ENCODE measurements at places on chromosomes 12 and 14.

GRCh38 chr12:91021076-91021475, 16.3 kb upstream of the EPYC start:
- no peak for DNase-seq

- no peak for DNase-seq
These were observed 183.0 kb upstream of the FOXN3 start for GRCh38 chr14:89600029-89600428.

- DNase-seq: peak; percentile 4
These were observed 115.5 kb downstream of the SLC2A13 start for GRCh38 chr12:39990122-39991101.

GRCh38 chr12:65948320-65949008, 124.2 kb downstream of the HMGA2 start:
- DNase-seq: peak; percentile 67

DNA sequence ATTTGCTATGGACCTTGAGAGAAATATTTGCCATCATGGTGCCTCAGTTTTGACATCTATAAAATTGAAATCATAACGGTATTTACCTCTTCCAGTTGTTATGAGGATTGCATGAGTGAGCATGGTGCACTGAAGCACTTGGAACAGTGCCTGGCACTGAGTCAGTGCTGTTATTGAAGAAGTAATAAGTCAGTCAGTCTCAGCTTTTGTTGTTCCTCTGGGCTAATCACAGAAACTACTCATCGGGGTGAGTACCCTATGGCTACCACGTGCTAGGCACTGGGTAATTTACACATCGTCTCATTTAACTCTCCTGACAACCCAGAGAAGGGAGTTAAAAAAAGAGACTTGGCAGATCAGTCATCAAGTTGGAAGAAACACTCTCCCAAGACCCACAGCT, 159.5 kb upstream of the NRXN3 start:
- DNase-seq: no peak

DNA sequence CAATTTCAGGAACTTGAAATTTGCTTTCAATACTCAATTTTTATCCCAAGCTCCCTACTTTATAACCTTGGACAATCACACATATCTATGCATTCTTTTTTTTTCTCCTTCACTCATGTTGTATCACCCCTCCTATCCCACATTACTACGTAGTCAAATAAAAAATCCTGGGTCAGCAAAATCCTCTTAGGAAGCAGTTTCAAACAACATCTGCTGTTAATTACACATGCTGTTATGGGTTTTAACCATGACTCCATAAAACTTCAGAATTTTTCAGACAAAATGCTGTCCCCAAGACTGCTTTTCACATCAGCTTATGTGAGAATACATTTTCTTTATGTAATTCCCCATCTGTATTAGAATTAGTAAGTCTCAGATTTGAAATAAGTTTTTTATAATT, 61.7 kb downstream of the LRFN5 start:
- no peak for DNase-seq

- no peak for DNase-seq
These were observed 220.5 kb downstream of the SEC23A start for GRCh38 chr14:38882533-38882932.

GRCh38 chr12:116459916-116460663, 99.1 kb upstream of the MAP1LC3B2 start:
- no peak for DNase-seq

DNA sequence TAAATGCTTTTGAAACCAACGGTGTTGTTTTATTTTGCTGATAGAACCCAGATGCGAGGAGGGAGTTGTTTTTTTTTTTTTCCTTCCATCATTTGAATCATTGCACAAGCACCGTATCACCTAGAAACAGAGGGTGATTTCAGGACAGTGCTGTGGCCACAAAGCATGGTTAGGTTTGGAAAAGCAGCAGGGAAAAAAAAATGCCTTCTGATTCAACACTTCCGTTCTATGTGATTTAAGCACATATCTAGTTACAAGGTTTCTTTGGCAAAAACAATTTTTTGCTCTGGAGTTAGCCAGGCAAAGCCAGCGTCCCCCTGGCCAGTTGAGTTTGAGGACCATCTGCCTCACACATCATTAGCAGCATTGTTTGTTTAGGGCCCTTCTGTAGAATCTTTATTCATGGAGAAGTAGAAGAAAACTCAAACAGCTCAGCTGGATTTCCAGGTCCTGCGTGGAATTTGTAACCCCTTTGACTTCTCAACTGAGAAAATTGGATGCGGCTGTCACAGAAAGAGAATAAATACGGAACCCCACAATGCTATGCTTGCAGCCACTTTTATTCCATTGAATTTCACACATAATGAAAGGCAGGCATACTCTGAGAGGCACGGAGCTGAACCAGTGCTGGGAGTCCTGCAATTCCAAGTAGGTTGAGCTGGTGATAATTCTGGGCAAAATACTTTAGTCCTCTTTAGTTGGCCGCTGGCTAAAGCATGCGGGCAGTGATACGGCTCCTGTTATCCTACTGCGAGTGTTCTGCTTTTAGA, 17.0 kb upstream of the WNT5B start:
- DNase-seq: peak; percentile 69

DNA sequence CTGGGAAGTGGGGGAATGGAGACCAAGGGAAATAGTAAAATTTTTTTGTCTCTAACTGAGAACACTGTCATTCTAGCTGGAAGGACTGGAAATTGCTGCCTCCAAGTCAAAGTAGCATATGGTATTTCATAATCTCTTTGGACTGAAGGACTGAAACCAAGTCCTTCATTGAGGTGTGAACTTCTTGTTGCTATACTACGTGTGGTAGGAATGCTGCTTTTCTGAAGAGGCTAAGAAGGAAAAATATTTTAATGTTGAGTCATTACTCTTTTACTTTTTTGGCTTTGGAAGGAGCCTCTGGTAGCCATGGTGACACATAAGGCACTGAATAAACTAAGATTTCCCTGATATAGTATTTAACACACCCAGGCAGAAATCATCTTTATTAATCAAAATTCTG, 465.4 kb downstream of the NPAS3 start:
- DNase-seq: peak; percentile 3

DNA sequence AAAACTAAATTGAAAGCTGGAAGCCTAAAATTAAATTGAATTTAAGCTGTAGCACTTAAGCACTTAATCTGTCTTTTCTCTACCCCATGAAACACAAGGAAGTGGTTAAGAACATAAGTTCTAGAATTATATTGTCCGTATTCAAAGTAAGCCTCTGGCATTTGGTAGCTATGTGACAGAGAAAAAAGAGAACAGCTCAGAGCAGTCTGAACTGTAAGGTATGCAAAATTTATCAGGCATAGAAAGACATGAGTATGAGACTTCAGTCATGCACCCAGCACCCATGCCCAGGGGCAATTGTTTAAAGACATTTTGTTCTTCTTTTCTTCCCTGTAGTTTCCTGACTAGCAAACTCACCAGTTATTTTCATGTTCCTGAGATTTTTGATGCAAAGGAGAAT, 116.7 kb downstream of the KCNMB4 start:
- DNase-seq: no peak

- DNase-seq: no peak
These were observed 5.6 kb upstream of the LIN7A start for GRCh38 chr12:80943338-80943737.

GRCh38 chr14:100304825-100305323, 1.4 kb downstream of the SLC25A29 start:
- no peak for DNase-seq

DNA sequence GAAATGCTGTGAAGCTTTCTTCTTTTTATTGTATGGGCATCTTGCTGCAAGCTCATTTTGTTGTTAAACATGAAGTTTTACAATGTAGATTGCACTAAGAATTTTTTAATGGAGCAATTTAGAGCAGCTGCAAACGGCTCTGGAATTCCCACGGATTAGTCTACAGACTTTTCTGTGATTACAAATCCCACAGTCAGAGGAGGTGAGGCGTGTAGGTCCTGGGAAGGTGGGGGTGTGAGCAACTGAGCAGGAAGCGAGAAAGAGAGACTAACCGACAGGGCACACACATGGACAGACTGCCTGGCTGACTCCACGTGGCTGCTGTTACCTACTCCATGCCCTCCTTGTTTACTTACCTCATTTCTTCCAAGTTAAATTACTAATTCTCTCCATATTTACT, 348.5 kb downstream of the NPAS3 start:
- no peak for DNase-seq

GRCh38 chr12:20212658-20213555, 155.4 kb upstream of the PDE3A start:
- DNase-seq: peak; percentile 97

DNA sequence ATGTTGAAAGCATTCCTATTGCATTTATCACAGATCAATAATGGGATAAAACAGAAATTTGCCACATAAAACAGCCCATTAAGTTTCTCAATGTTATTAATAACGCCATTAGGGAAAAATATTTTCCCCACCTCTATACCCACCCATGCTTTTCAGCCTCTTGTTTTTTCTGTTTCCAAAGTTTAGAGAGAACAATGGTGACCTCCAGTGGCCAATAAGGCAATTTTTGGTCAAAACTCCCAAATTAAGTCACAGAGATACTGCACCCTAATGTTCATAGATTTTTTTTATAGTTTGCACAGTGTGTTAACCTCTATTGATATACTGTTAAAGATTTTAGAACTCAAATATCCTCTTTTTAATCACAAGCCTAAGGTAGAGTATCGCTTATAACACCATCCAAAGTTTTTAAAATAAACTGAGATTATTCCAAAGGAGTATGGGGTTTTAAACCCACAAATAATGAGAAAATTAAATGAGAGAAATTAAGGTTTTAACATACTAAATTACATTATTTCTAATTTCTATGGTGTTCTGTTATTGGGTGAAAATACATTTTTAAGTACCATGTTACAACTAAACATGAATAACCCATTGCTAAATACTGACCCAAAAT, 184.7 kb upstream of the DCN start:
- DNase-seq: no peak

DNA sequence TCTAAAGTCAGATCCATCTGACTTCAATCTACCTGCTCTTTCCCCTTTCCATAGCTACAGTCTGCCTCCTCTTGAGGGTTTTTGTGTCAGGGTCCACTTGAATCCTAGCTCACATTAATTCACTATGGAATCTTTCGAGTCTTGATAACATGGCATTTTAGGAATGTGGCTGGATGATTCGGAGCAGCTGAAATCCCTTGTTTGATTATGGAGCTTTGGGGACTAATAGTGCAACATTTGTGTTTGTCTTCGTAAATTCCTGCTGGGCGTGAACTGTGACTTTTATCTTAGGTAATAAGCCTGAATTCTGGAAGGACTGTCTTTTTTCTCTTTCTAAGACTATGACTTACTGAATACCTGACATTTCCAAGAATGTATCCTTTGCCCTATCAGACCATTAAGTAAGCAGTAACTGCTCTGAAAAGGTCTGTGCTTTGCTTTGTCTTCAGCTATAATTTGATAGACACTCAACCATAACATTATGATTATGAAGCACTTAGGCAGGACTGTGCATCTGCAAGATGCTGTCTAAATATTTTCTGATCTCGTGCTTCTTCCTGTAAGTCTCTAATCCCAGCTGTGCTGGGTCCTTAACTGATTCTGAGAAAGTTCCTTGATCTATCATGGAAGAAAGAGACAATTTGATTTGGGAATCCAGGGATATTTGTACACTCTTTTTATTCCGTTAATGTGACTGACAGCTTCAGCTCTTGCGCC, 19.0 kb upstream of the PELI2 start:
- no peak for DNase-seq

GRCh38 chr14:59358784-59359183, 106.4 kb downstream of the GPR135 start:
- no peak for DNase-seq

DNA sequence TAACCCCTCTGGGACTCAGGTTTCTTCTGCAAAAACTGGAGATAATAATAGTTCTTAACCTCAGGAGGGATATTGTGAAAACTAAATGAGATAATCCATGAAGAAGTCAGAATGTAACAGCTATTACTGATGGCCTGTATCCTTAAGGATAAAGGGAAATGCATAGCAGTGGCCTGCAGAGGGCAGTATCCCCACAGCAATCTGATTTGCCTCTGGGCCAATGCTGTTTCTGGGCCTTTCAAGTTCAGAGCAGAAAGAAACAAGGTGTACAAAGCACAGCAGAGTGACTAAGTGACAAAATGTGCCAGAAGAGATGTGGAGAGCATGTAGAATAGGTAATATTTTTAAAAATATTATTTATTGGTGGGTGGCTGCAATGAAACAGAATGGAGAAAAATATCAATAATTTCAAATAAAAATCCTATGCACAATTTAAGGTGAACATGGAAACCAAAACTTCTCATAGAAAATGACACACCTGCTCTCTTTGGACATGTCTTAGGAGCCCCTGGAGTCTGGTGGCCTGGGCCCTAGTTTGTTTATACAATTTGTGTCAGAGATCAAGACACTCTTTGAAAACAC, 90.3 kb downstream of the C12orf75 start:
- DNase-seq: peak; percentile 53

DNA sequence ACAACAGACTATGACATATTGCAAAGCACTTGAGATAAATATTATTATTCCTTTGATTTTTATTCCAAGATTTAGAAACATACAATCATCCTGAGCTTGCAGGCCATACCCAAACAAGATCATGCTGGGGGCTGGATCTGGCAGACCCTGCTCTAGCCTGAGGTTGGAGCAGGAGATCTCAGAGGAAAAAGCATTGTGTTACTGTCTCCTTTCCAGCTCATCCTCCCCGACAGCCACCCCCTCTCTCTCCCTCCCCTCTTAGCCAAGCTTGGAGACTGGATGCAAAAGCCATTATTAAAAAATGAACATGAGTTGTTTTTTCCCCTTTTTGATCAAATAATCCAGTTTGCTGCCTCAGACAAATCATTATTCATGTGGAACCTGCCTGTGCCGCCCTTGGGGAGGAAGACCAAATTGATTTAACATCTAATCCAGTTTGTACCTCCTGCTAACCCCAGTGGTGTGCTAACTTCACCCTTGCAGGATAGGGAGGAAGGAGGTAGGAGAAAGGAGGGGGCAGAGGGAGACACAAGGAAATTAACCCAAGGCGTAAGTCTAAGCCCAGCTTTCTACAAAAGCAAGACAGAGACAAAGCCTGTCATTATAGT, 565.8 kb upstream of the TBX3 start:
- no peak for DNase-seq

GRCh38 chr12:27504507-27504906, 19.5 kb upstream of the PPFIBP1 start:
- DNase-seq: no peak

- DNase-seq: no peak
These were observed 165.1 kb upstream of the ATP2B1 start for GRCh38 chr12:89873745-89874144.

GRCh38 chr12:6038160-6038559, 86.3 kb downstream of the VWF start:
- DNase-seq: no peak

DNA sequence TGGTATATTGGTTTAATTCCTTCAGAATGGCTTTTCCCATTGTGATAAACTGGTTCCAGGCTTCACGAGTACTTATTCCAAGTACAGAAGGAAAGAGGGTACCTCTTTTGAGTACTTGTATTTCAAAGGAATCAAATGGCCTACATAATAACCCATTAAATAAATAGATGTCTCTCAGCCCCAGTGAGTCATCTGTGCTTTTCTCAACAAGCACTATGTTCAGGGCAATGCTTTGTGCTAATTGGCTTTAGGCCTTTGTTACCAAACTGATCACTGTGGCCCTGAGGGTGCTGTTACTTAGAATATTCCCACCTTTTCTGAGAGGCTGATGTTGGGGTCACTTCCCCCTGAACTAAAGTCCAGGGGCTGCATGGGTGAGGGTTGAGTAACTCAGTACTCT, 107.1 kb downstream of the LRRK2 start:
- no peak for DNase-seq
